Body of pancreas (tissue), 4 donors: ENCODE measurements at places on chromosomes 16 and 17. TPM values are rescaled to one million over a fixed set of nuclear protein-coding genes. Genes with fewer than 3 reads are reported as not detected.

The DHRS11 gene
- 16.5 TPM for total RNA-seq

- peak overlapping the region; percentile 43 for H3K27ac ChIP-seq
- peaks cover 13% of the 10 kb centered on the region for H3K4me1 ChIP-seq
- no peak for DNase-seq
- no peaks in the 10 kb centered on the region for H3K36me3 ChIP-seq
Measured at GRCh38 chr17:36024106-36024869, 6.5 kb upstream of the CCL23 start.

- no peaks in the 10 kb centered on the region for H3K27me3 ChIP-seq
- DNase-seq: no peak
- no peaks in the 10 kb centered on the region for H3K36me3 ChIP-seq
- H3K4me3 ChIP-seq: no peak overlapping the region
- H3K4me1 ChIP-seq: peaks cover 32% of the 10 kb centered on the region
- H3K27ac ChIP-seq: no peak overlapping the region
Measured at GRCh38 chr17:65058593-65058992, 2.1 kb upstream of the GNA13 start.

- H3K27ac ChIP-seq: no peak overlapping the region
- DNase-seq: no peak
- H3K36me3 ChIP-seq: no peaks in the 10 kb centered on the region
Measured at GRCh38 chr16:84849751-84850150, 30.0 kb downstream of the CRISPLD2 start.

GRCh38 chr17:67488161-67488560, 111.1 kb downstream of the PITPNC1 start:
- no peak for DNase-seq
- no peak overlapping the region for H3K27ac ChIP-seq
- H3K4me1 ChIP-seq: peaks cover 29% of the 10 kb centered on the region
- no peaks in the 10 kb centered on the region for H3K27me3 ChIP-seq

DNA sequence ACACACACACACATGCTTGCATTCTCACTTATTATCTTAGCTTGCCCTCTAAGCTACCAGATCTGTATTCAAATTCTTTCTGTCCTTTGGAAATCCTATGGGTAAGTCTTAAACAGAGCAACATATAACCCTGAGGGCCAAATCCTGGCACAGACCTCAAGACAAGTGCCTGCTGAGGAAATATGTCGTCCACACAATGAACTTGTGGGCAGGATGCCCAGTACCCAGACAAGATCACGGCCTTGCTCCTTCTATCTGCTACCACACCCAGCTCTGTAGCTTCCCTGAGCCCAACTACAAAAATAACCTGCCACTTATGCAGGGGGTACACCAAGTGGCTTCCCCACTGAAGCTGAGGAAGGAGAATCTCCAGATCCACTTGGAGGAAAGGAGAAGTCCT, 37.3 kb upstream of the FA2H start:
- no peaks in the 10 kb centered on the region for H3K36me3 ChIP-seq
- no peaks in the 10 kb centered on the region for H3K27me3 ChIP-seq
- no peak for DNase-seq
- H3K4me1 ChIP-seq: peaks cover 7% of the 10 kb centered on the region
- H3K27ac ChIP-seq: no peak overlapping the region

The TMEM88 gene
- 16.2 TPM for total RNA-seq

DNA sequence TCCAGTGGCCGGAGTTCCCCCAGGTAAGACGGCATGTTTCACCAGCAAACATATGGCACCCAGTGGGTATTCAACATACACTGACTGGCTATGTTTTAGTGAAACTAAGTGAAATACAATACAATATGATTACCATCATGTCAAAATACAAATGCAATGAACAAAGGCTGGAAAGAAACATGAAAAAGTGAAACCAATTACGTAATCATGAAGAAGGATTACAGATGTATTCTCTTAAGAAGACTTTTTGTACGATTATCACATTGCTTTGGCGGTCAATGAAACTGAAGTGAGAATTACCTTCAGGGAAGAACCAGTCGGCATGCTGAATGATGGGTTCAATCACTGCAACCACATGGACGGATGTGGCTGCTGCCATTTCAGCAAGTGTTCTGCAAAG, 71.7 kb downstream of the ARHGAP17 start:
- DNase-seq: no peak
- no peak overlapping the region for H3K27ac ChIP-seq
- no peak overlapping the region for H3K4me3 ChIP-seq
- H3K27me3 ChIP-seq: no peaks in the 10 kb centered on the region
- H3K4me1 ChIP-seq: no peaks in the 10 kb centered on the region

GRCh38 chr17:73240561-73240960, 21.1 kb downstream of the CPSF4L start:
- no peak overlapping the region for H3K27ac ChIP-seq
- no peaks in the 10 kb centered on the region for H3K27me3 ChIP-seq
- no peak overlapping the region for H3K4me3 ChIP-seq
- peaks cover 28% of the 10 kb centered on the region for H3K4me1 ChIP-seq
